Astrocyte of the spinal cord (primary cell): ENCODE measurements at places on chromosomes 11 and 22.
A peak's percentile ranks its signal among the peaks of the same experiment; 100 is the strongest.

GRCh38 chr11:103904324-103904667, 132.1 kb upstream of the DDI1 start:
- no peak for DNase-seq

GRCh38 chr11:64146036-64146955, 19.6 kb downstream of the MACROD1 start:
- no peak for DNase-seq

DNA sequence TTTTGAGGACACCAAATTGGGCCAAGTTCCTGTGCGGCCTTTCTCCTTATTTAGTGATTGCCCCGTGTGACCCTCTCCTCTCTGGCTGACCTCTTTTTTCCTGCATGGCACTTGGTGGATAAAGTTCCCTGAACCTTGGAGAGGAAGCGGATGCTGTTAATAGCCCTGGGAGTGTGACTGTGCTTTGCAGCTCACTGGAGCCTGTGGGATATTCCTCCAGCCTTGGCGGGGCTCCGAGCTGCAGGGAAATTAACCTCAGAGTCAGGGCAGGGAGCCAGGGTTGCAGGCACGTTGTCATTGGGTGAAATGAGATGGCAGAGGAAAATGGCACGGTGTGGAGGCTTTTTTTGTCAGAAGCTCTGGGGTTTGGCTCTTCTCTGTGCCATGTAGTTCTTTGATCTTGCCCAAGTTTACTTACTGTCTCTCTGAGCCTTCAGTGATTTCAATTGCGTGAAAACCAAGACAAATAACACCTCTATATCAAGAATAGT, 965 bp downstream of the OR9Q1 start:
- DNase-seq, result peak; percentile 52

GRCh38 chr11:19929147-19929546, 216.5 kb downstream of the NAV2 start:
- no peak for DNase-seq

DNA sequence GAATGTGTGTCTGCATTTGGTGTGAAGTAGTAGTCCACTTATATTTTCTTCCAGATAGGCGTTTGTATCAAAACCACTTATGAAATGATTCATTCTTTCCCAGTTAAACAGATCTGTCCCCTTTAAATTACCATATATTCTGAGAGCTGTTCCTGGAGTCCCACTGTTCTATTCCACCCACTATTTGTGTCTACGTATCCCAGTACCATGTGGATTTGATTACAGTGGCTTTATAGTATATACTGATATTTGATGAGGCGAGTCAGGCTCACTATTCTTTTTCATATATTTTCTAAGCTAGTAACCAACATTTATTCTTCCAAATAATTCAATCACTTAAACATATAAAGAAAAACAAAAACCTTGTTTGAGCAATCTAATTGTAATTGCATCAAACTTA, 81.9 kb upstream of the RASSF10 start:
- no peak for DNase-seq

DNA sequence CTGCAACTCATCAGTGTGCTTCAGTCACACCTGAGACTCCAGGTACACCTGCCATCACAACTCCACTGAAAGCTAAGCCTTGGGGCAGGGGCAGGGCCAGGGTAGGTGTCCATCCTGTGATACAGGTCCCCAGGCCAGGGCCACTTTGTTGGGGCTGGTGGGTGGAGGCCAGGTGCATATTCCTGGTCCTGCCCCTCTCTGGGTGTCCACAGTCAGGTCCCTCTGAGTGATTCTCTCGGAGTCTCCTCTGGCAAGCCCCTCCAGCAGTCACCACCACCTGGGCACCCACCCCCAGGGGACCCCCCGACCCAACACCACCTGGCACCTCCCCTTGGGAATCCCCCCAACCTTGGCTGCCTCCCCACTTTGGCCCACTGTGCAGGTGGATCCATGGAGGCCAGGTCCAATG, 9.5 kb upstream of the ACR start:
- DNase-seq, result no peak

DNA sequence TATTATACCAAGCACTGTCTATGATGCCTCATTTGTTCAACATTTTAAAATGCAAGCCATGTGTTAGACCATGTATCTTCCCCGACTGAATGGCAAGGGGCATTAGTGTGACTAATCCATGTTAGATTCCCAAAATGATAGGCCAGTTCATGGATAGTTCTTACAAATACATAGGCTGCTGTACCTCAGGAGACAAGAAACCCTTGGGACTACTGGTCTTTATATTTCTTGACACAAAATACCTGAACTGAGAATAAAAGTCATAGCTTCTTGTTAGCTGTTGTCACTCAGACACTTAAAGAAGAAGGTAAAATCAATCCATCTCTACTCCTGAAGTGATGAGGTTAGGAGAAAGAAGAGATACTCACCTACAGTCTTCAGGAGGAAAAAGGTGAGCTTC, at the start of gene OR8D4:
OR8D4 (plus strand) TSS at position 301 of the 400 bp plus-strand sequence. CDS start 4,265 bp downstream, outside the sequence.
- DNase-seq, result no peak

DNA sequence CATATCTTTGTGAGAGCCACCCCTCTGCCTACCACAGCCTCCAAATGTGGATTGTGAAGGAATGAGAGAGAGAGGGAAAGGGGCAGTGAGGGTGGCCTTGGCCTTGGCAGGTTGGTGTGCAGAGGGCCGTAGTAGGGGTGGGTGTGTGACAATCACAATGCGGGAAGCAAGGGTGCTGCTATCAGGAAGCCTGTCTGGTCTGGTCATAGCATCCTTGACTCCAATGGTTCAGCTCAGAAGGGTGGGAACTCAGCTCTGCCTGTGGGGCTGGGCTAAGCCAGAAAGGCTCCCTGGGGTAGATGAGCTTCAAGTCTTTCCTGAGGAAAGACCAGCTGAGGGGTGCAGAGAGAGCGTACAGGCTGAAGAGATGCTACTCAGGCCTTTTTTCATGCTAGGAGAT, 72.7 kb downstream of the RRM1 start:
- no peak for DNase-seq

DNA sequence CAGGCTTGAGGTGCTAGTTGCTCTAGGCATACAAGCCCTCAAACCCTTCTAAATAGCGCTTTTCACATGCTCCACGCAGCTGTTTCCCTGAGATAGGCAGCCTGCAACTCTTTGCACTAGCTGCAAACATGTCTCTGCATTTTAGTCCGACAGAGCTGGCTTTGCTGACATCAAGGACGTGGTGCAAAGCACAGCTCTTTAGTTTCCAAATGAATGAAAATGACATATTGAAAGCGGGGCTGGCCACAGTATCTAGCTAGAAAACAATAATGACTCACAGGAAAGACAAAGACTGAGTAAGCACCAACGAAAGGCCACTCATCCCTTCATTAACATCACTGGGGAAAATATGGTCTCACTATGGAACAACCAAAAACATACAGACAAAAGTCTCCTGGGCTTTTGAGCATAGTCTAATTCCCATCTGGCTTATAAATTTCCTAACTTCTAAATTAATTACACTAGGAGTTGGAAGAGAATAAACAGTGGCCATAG, 15.3 kb upstream of the ZC3H12C start:
- peak; percentile 69 for DNase-seq

- no peak for DNase-seq
Observed at GRCh38 chr11:102771351-102771750, 9.1 kb downstream of the MMP10 start.

DNA sequence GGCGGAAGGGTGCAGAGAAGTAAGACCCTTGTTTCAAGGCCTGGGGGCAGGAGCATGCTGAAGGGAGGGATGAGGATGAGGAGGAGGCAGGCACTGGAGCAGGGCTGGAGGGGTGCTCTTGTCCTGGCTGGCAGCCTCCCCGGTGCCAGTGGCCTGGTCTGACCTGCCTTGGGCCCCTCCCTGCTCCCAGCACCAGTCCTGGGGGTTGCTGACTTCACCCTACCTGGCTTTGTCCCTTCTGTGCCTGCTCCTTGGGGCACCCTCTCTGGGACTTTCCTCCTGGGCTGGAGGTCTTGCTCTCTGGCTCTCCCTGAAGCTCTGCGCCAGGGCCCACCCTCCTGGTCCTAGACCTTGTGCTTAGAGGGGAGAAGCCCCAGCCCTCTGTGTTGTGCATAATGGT, 4.7 kb upstream of the FLRT1 start:
- DNase-seq, result no peak

GRCh38 chr11:121467965-121468364, 15.2 kb upstream of the SORL1-AS1 start:
- no peak for DNase-seq

- no peak for DNase-seq
Observed at GRCh38 chr11:36215693-36216060, 73.5 kb downstream of the COMMD9 start.

DNA sequence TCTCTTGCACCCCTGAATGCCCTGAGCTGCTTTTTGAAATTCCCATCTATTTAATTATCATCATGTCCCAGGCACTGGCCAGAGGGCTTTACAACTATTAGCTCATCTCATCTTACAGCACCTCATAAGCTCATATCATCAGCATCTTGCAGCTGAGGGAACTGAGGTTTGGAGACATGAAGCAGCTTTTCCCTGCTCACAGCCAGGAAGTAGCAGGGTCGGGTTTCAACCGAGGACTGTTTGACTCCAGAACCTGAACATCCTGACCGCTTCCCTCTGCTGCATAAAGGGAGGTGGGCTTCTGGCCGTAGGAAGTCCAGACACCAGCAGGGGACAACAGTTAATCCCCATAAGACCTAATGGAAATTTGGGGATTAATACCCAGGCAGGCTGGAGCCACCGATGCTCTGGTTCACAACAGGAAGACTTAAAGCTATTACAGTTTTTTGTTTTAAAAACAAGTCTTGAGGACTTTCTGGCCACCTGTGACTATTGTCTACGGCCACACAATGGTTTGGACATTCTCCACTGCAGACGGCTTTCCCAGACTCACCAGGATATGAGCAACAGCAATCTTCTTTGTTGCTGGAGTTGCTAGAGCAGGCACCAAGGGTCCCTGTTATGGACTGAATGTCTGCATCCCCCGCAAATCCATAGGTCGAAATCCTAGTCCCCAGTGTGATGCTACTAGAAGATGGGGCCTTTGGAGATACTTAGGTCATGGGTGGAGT, 47.4 kb downstream of the CHST1 start:
- DNase-seq, result no peak

GRCh38 chr11:93614173-93614722, 47.2 kb upstream of the CEP295 start:
- DNase-seq, result no peak

- peak; percentile 57 for DNase-seq
Observed at GRCh38 chr22:42229455-42230149, 40.9 kb downstream of the TCF20 start.

DNA sequence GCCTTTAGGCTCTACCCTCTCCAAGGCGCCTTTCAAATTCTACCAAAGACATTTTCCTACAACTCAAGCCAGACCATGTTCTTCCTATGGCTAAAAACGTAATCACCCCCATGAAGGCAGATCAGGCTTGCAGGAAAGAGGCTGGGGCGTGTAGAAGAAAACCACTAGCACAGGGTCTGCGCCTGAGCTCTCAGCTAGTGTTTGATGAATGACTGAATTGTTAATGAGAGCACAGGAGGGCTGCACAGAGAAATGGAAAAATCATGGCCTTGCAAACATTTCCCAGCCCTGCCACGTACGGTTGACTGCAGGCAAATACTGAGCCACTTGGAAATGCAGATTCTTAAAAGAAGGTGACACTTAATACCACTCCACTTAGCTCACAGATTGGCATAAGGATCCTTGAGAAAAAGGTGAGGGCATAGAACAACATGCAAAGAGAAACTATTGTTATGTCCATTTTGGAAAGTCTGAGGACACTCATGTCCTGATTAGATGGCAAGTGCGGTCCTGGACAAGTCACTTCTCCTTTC, 148.6 kb downstream of the NXPE2 start:
- DNase-seq, result no peak

DNA sequence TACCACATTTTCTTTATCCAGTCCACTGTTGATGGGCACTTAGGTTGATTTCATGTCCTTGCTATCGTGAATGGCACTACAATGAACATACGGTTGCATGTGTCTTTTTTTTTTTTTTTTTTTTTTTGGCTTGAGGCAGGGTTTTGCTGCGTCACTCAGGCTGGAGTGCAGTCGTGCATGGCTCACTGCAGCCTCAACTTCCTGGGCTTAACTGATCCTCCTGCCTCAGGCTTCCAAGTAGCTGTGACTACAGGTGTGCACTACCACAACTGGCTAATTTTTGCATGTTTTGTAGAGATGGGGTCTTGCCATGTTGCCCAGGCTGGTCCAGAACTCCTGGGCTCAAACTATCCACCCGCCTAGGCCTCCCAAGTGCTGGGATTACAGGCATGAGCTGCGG, 1.5 kb upstream of the CCDC90B start:
- no peak for DNase-seq

GRCh38 chr11:58844361-58845005, at the start of gene GLYATL2:
Gene GLYATL2, minus strand, starts transcription at chr11:58844704. Its CDS starts 5,092 bp downstream, at chr11:58839612.
- no peak for DNase-seq

DNA sequence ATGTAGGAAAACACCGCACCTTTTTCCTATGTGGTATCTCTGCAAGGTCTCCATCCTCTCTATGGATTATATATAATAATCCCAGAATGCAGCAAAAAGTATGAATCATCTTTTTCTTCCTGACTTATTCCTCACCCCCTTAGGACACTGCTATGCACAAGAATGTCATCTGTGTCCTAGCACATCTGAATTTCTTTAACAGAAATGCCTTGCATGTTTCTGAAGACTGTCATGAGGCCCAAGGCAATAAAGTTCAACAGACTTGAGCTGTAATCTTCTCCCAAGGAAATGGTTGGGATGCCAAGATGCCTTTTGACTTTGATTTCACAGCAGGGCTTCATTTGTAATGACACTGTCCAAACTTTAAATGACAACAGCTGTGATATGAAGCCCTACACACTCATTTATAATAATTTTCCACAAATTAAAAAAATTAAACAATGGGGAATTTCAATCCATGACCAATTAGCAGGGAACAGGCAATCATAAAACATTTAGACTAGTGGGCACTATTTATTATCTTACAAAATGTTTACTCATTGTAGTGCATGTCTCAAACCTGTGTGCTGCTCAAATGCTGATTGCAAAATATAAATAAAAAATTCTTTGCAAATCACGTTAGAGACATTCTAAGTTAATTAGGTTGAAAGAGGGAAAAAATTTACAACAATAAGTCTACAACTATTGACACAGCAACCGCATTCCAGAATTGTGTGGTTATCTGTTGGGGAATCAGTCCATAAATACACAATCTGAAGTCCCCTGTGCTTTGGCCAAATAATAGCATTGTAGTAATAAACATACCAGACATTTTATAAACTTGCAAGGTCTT, 242.3 kb downstream of the SWAP70 start:
- peak; percentile 87 for DNase-seq

DNA sequence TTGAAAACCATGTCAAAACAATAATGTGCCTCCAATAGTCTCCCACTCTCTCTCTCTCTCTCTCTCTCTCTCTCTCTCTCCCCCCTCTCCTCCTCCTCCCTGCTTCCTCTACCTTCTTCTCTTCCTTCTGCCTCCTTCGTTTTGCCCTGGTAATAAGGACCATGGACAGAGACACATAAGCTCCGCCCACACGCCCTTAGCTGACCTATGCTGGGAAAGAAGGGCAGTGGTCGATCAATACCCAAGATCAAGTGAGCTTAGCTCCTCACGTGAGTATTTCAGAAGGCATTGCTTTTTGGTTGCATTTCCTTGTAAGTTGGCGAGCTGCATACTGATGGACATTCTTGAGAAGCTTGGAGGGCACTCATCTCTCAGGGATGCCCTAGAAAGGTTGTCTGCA, 194.8 kb downstream of the MIAT start:
- no peak for DNase-seq

GRCh38 chr22:19598054-19598855, 74.0 kb upstream of the CLDN5 start:
- no peak for DNase-seq

GRCh38 chr11:18715476-18715875, 10.5 kb downstream of the IGSF22 start:
- DNase-seq, result no peak

GRCh38 chr11:78532991-78533390, 41.7 kb downstream of the NARS2 start:
- no peak for DNase-seq

- DNase-seq, result no peak
Observed at GRCh38 chr22:20508815-20509271, 1.4 kb downstream of the MED15 start.
